Left lobe of liver (tissue), 2 donors: ENCODE measurements at places on chromosomes 12 and 14. TPM values are rescaled to one million over a fixed set of nuclear protein-coding genes. Genes with fewer than 3 reads are reported as not detected.

- DNase-seq, result no peak
Observed at GRCh38 chr14:59677771-59678231, 101.2 kb upstream of the CCDC175 start.

GRCh38 chr12:14283489-14284144 lies 81.9 kb upstream of the ATF7IP start:
- DNase-seq, result no peak

The GZMH gene
- 0.28 TPM for total RNA-seq

The HECTD4 gene
- 34.8 TPM for total RNA-seq

DNA sequence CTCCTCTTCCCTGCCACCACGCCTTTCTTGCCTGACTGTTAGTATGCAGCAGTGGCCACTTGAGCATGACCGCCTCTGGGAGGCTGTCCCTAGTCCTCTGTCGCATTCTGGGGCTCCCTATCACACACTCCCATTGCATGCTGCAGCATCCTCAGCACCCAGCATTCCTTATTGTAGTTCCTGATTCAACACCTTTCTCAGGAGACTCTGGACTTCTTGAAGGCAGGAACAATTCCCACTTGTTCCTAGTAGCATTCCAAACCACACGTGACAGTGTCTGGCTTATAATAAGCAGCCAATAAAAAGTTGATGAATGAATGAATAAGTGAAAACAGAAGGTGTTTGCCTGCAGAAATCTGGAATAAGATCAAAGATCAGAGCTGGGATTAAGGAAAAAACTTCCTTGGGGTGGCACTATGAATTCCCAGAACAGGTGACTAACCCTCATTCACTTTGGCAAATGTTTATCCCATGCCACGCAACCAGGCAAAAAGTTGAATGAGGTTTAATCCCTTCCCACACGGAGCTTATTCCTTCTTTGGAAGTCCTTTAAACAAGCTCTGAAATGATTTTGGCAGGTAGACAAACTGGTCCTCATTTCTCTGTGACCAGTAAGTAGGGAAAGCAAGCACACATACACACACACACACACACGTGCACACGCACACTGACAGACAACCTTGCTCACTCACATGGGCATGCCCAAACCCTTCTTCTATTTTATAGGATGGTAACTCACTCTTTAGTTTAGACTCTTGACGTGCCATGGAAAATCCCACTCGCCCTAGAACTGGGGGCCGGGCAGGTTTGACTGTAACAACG lies 26.5 kb downstream of the NTF3 start:
- DNase-seq, result no peak

DNA sequence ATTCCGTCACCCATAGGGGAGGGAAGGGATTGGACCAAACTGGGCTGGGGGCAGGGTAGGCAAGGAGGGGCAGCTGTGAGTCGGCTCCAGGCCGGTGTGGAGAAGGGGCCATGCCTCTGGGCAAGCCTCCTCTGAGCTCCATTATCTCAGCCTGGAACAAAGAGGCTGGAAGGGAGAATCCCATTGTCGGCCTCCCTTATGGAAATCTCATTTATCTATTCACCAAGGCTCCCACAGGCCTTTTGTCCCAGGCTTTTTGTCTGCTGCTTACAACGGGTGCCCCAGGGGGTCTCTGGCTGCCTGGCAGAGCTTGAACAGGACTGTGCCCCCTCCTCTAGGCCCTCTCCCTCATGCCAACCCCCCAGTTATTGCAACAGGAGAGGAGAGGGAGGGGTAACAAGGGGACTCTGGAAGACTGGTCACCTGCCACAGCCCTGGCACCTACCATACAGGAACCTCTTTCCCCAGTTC lies 19.5 kb downstream of the FIGNL2 start:
- DNase-seq, result no peak

DNA sequence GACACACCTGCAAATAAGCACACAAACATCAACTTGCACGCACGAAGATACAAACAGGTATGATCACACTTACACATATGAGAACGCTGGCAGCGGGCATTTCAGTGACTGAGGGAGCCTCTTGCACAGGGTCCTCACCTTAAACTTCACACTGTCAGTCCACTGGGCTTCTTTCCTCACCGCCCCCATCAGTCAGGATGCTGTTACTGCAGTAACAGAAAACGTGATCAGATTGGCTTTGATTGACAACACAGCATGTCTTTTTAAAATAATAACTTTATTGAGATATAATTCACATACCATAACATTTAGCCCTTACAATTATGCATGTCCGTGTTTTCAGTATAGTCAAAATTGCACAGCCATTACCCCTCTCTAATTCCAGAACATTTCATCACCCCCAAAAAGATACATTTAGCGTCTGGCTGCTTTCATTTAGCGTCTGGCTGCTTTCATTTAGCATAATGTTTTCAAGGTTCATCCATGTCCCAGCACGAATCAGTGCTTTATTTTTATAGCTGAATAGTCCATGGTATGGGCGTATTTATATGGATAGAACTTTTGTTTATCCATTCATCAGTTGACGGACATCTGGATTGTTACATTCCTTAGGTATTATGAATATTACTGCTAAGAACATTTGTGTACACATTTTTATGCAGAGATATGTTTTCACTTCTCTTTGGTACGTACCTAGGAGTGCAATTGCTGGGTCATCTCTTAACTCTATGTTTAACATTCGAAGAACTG lies 8.4 kb downstream of the CCDC197 start:
- DNase-seq, result no peak

DNA sequence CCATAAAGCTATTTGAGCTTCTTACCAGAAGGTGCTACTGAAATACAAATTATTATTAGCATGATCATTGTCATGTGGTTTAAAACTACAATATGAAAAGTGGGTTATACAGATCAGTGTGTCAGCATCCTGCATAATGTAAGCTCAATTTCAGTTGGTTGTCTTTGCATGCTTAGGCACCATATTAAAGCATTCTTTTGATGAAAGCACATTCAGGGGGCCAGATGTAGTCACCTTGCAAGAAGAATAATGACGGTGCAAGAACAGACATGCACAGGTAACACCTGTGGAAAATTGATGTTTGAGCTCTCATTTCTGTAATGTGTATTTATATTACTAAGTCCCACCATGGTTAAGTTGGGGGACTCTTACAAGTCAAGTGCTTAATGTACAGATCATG lies 123.9 kb downstream of the PAX9 start:
- DNase-seq, result no peak

DNA sequence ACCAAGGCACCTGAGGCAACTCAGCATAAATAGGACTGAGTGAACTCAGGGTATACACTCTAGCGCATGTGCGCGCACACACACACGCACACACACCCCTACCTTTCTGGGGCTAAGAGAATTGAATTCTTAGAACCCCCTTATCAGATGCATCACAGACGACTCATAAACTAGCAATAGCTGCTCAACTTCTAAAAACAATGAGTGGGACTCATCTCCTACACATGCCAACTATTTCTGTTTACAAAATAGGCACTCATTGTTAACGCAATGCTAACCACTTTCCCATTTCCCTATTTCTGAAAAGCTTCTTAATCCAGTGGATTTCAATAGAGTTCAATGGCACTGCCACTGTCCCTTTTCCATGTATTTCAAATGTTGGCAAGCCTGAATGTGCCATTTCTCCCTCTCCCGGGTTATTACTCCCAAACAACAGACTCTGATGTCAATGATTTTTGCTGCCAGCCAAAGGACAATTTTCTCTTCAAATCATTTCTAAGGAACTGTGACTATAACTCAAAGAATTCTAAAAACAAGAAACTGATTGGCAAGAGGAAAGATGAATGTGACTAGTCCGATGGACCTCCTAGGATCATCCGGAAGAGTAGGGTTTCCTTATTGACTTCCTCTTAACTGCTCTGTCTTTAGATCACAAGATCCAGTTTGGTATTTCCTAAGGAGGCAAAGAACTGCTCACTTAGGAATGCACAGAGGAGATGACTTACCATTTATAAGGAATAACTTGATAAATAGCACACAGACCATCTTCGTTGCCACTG lies 48.8 kb downstream of the SLC38A1 start:
- DNase-seq, result no peak

The ADAM20 gene
- total RNA-seq, result 0.55 TPM

GRCh38 chr12:47249719-47250357 lies 170.1 kb upstream of the AMIGO2 start:
- DNase-seq, result no peak

GRCh38 chr14:88326352-88327103 lies 3.5 kb upstream of the KCNK10 start:
- DNase-seq, result no peak

GRCh38 chr12:95949477-95950206 lies 6.5 kb downstream of the AMDHD1 start:
- DNase-seq, result no peak

DNA sequence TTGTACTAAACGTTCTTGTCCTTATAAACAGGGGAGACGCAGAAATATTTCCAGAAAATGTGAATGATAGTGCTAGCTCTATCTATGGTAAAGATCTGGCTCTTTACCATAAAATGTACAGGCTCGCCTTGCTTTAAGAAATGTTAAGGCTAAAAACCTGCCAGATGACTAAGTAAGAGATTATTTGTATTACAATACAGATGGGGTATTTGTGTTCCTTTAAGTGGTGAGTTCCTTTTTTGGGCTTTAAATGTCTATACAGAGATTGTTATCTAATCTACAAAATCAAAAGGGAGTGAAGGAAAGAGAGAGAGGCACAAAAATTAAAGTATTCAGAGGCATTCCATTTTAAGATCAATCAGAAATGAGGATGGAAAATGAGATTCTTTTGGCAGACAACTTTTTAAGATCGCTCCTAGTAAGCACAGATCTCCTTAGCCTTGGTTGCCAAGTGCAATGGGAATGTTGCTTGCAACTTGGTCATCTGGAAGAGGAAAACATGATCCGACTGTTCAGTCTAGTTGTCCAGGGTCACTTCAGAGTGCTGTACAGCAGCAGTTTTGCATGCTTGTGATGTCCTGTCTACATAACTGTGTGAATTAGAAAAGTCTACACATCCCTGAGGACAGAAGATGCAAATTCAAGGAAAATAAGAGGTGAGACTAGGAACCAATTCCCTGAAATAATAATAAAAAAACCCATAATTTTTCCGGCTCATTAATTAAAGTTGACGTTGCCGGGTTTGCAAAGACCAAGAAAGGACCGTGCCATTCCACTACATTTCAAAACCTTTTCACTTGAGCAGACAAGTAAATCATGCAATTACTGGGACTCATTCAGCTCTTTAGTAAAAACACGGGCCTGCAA lies 380.8 kb downstream of the EGLN3 start:
- no peak for DNase-seq

DNA sequence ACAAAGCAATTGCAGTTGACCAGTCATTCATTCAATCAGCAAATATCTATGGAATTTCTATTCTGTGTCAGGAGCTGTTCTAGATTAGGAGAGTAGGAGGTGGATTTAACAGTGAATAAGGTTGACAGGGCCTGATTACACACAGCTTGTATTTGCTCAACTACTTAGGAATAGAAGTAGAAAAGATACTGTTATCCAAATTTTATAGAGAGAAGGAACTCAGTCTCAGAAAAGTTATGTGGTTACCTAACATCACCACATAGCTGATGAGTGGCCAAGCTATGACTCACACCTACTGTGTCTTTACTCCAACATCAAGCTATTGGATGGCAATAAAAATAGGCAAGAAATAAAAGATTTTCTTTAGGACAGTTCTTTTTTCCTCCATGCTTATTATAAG lies 374.8 kb downstream of the RMST start:
- DNase-seq, result no peak

- DNase-seq, result no peak
Observed at GRCh38 chr14:29953501-29953900, 25.9 kb upstream of the PRKD1 start.

- DNase-seq, result no peak
Observed at GRCh38 chr12:51428256-51428655, 3.6 kb downstream of the SLC4A8 start.

DNA sequence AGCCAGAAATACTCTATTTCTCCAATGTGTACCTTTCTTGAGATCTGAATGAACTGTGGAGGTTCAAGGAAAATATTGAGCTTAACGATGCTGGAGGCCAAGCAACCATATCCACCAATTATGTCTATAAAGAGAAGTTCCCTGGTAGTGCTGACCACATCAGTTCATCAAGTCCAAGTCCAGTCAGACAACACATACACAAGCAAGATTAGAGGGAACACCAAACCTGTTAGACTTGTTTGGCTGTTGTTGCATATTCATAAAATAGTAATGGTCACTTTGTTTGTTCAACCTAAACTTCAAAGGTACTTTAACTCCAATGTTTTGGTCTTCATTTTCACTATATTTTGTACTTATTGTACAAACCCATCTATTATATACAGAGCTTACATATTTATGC lies 81.6 kb downstream of the LMO3 start:
- no peak for DNase-seq

- no peak for DNase-seq
Observed at GRCh38 chr12:25377469-25378177, 126.9 kb upstream of the KRAS start.

The CLEC2A gene
- total RNA-seq, result not detected

The TMPRSS12 gene
- total RNA-seq, result not detected

GRCh38 chr14:90354551-90355298 lies 23.0 kb upstream of the NRDE2 start:
- no peak for DNase-seq

The OVCH1 gene
- not detected for total RNA-seq

DNA sequence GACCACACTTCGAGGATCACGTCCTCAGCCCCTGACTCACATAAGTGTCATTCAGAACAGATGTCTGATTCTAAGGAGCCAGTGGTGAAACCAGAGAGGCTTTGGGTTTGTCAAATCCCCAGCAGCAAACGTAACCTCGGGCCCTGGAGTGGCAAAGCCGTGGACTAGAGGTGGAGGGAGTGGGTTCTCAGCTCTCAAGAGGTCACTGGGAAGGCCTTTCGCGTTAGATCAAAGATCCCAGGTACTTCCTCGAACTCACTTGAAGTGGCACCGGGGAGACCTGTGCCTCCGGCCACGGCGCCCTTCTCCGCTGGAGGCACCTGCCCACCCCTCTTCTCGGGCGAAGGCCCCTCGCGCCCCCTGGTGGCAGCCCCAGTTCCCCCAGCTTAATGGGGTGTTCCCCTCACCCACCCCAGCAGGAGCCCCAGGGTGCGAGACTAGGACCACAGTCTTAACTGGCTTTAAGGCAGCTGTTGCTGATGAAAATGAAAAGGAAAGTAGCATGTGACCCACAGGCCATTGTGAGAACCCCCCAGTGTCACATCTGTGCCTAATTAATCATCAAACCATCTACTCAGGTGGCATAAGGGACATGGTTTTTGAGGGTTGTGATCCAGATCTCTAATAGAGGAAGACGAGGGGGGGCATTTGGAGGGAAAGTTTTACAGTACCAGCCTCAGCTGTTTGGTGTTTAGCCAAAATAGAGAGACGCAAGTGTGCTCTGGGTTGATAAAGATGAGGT lies 672 bp upstream of the ESR2 start:
- peak; percentile 63 for DNase-seq

DNA sequence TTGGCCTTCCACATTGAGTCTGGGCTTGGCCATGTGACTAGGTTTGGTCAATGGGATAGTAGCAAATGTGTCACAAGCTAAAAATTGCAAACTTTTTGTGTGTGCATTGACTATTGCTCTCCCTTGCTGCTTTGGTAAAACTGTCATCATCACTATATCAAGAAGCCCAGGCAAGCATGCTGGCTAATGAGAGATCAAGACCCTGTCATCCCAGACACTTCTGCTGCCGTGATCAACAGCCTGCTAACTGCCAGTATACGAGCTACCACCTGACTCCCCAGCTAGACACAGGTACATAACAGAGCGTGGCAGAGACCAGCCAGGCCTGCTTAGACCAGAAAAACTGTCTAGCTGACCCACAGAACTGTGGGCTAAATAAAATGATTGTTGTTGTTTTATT lies 456.7 kb upstream of the DCN start:
- no peak for DNase-seq
